HT1080 (cell line): ENCODE measurements at places on chromosomes 4 and X.

- DNase-seq: peak; percentile 81
Measured at GRCh38 chrX:15170927-15171326, 99.0 kb downstream of the ASB9 start.

DNA sequence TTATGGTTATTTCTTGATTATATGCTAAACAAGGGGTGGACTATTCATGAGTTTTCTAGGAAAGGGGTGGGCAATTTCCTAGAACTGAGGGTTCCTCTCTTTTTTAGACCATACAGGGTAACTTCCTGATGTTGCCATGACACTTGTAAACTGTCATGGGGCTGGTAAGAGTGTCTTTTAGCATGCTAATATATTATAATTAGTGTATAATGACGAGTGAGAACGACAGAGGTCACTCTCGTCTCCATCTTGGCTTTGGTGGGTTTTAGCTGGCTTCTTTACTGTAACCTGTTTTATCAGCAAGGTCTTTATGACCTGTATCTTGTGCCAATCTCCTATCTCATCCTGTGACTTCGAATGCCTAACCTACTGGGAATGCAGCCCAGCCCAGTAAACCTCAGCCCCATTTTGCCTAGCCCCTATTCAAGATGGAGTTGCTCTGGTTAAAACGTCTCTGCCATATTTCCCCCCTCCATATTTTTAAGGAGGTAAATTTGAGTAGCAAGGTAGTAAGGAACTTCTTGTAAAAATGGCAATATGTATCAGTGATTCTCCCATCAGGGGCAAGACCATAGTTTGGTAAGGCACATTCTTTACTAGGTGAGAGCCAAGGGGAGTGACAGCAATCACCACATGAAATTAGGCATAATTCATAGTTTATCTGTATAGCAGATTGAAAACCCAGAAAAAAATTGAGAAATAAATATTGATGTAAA, 2.6 kb downstream of the CXCL2 start:
- DNase-seq: no peak

DNA sequence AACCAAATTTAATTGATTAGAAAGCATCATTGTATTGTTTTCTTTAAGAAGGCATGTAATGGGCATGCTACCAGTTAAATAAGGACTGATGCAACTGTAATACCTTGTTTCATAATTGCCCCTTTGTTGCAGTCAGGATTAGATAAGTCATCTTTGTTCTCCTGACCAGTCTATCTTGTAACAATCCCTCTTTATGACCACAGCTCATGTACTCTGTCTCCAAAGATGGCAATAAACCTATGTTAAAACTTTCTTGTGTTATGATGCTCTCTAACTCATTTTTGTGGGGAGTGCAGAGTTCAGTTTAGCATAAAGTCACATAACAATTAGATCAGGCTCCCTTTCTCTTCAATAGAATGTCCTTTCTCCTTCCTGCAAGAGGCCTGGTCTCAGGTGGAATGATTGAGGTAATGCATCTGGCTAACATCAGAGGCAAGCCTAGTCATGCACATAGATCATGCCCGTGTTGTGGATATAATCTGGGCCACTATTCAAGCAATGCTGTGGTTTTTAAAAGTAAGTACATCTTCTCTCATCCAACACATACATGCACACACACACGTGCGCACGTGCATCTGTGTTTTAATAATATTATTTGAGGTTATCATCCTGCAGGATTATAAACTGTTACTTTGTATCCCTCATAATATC, 45.6 kb downstream of the TMEM154 start:
- no peak for DNase-seq

- DNase-seq: peak; percentile 23
Measured at GRCh38 chr4:124121461-124121971, 591.0 kb downstream of the ANKRD50 start.

DNA sequence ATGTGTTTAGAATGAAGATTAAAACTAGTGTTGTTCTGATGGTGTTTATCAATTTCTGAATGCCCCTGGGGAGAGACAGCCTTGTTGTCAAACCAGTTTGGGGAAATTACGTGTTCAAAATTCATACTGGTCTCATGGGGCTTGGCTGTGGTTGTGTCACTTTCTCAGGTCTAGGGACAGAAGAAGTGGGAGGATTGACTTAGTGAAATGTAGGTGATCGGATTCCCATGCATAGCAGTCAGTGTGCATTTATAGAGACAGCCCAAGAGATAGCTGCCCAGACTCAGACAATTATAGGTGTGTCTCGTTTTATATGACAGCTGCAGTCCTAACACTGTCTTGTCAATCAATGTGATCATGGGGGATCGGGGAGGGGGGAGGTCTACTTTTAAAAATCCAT, 94.4 kb upstream of the CLCN4 start:
- no peak for DNase-seq

GRCh38 chr4:181525634-181526033, 717.6 kb upstream of the TENM3 start:
- no peak for DNase-seq

- DNase-seq: peak; percentile 68
Measured at GRCh38 chrX:41384051-41384705, 50.2 kb downstream of the DDX3X start.

DNA sequence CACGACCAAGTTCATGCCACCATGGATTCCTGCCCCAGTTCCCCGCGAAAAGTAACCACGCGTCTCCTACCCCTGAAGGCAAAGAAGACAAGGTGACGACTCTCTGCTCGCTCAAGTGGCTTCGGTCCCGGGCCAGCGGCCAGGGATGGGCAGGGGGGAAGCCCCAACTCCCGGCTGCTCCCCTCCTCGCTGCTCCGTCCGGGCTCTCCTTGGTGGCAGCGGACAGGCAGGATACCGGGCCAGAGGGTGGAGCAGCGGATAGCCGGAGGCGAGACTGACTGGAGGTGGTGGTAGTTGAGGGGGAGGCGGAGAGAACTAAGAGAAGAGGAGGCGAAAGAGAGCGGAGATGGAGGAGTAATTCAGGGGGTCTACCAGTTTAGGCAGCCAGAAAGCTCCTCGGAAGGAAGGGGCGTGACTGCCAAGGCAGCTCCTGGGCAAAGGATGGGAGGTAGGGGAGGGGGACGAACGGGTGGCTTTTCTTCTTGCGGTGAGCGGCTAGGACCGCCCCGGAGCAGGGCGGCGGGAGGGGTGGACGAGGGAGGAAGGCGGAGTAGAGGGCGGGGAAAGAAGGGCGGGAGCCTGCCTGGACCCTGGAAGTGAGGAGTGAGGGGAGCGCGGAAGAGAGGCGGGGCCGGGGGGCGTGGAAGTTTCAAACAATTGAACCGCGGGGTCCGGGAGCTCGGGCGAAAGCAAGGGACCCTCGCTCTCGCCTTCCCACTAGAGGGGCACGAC, at the start of gene AMOT:
Gene AMOT (minus strand): TSS at position 450 of the 732 bp plus-strand sequence. CDS start 17,705 bp downstream, outside the sequence.
- DNase-seq: peak; percentile 78

GRCh38 chrX:9676306-9676705, 89.3 kb downstream of the GPR143 start:
- no peak for DNase-seq

DNA sequence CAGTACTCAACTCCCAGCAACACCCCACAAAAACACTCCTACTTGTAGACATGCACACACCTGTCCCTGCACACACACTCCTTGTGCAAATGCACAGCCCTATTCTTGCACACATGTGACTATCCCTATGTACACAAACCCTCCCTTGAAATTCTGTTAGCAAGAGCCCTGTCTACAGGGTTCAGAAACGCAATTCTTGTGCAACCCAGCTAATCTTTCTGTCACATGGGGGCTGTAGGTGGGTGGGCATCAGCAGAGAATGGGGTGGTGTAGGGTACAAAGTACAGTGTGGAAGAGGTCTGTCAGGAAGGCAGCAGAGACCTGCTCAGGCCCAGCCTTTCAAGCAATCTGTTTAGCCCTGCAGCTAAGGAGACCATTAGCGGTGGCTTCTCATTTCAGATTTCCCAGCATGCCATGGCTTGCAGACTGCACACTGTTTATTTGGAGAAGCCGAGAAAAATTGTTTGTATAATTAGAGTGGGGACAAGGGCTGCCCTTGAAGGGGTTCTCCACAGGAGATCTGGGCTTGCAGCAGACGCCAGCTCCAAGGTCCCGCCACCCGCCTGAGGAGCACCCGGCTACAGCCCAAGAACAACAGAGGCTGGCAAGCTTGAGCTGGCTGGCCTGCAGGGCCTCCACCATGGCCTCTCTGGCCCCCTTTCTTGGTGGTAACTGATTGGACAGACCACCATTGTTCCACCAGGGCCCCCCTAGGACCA, 144.0 kb upstream of the PJA1 start:
- no peak for DNase-seq

DNA sequence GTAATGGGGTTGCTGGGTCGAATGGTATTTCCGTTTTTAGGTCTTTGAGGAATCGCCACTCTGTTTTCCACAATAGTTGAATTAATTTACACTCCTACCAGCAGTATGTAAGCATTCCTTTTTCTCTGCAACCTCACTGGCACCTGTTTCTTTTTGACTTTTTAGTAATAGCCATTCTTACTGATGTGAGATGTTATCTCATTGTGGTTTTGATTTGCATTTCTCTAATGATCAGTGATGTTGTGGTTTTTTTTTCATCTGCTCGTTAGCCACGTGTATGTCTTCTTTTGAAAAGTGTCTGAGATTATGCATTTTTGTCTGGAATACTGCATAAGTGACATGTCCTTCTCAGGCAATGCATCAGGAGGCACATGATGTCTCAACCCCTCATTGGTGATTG, 28.8 kb downstream of the REPS2 start:
- no peak for DNase-seq

- DNase-seq: no peak
Measured at GRCh38 chr4:184958923-184959210, 59.4 kb upstream of the HELT start.

- no peak for DNase-seq
Measured at GRCh38 chr4:159264057-159264456, 161.2 kb downstream of the RAPGEF2 start.

GRCh38 chr4:84952004-84952403, 14.5 kb downstream of the WDFY3 start:
- peak; percentile 75 for DNase-seq

DNA sequence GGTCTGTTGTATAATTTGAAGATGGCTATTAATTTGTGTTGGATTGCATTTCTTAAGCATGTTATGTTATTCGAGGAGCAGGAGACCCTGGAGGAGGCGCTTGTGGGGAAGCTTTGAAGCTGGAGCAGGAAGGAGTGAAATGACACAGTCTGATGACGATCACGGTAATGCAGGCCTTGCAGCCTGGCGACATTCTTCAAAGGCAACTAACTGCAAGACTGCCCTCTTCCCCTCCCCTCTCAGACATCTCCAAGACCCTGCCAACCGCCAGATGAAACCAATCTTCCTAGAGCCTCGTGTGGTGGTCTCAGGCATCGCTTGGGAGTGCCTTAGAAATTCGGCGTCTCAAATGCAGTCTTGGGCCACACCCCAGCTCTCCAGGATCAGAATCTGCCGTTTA, 16.1 kb downstream of the CLCN4 start:
- no peak for DNase-seq

DNA sequence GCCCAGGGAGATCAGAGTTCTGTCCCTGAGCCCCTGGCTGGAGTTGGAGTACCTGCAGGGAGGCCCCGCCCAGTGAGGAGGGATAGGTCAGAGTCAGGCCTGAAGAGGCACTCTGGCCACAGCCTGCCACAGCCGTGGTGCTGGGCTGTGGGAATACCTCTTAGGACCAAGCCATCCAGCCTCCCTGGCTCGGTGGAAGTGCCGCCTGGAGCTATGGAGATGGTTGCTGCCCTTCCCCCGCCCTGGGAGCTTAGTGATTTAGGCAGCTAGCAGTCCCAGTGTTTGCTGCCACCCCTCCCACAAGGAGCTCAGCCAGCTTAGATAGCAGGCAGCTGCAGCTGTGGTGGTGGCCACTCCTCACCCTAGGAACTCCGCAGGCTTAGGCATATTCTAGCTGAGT, 446.3 kb upstream of the GNPDA2 start:
- DNase-seq: no peak

DNA sequence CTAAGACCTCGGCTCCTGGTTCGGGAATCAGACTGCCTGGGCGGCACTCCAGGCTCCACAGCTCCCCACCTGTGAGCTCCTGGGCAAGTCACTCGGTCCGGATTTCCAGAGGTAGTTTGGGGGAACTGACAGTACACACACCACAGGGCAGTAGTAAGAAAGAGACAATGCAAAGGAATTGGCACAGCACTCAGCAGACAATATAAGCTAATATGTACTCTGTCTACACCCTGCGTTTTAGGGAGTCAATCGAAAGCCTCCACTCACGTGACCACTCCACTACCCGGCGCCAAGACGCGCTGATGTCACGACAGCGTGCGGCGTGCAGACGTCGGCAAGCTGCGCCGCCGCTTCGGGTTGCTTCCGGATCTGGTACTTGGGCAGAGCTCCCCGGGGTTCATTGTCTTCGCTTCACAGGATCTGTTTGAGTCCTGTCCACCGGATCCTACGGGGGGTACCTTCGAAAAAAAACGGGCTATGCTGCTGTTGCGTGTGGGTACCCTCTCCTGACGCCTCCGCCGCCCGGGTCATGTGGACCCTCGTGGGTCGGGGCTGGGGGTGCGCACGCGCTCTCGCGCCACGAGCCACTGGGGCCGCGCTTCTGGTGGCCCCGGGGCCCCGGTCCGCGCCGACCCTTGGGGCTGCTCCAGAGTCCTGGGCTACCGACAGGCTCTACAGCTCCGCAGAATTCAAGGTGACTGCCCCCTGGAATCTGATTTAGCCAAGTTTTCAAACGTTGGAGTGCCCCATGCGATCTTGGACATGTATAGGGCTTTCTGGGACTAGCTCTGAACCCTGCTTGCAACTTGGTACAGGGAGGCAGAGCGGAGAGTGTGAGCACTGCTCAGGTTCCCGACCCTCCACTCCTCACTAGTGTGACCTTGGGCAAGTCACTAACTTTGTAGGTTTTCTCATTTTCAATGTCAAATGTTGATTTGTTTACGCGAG, at the start of gene GUF1:
Gene GUF1 (plus strand): TSS at position 327 of the 948 bp plus-strand sequence. CDS start 203 bp downstream, at position 530.
- DNase-seq: peak; percentile 92

DNA sequence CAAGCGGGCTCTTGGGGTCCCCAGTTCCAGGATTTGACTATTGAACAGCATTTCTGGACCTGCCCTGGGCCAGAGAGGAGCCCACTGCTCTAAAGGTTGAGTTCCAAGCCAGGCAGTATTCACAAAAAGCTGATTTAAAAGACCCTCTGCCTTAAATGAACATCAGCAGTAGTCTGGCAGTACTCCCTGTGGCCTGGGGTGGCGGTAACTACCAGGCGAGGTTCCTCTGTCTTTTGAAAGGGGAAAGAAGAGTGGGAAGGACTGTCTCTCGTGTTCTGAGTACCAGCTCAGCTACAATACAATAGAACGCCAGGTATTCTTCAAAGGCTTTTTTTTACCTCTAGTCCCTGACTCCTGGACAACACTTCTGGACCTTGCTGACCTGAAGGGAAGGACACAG, 456.4 kb upstream of the TEX13C start:
- no peak for DNase-seq

GRCh38 chr4:127555106-127555505, 77.7 kb upstream of the INTU start:
- DNase-seq: no peak

GRCh38 chr4:164571593-164572390, 182.1 kb upstream of the SMIM31 start:
- peak; percentile 25 for DNase-seq

- DNase-seq: peak; percentile 79
Measured at GRCh38 chr4:94548571-94548970, 96.8 kb downstream of the PDLIM5 start.
